H9 (cell line): ENCODE measurements at places on chromosomes 11 and 22. TPM values are rescaled to one million over a fixed set of nuclear protein-coding genes. Genes with fewer than 3 reads are reported as not detected.

- H3K4me1 ChIP-seq, result no peaks in the 10 kb centered on the region
- H3K27me3 ChIP-seq, result no peaks in the 10 kb centered on the region
- H3K4me3 ChIP-seq, result no peak overlapping the region
- no peak for DNase-seq
- no peak overlapping the region for H3K27ac ChIP-seq
These were observed 75.6 kb upstream of the APOA1 start for GRCh38 chr11:116913000-116913399.

DNA sequence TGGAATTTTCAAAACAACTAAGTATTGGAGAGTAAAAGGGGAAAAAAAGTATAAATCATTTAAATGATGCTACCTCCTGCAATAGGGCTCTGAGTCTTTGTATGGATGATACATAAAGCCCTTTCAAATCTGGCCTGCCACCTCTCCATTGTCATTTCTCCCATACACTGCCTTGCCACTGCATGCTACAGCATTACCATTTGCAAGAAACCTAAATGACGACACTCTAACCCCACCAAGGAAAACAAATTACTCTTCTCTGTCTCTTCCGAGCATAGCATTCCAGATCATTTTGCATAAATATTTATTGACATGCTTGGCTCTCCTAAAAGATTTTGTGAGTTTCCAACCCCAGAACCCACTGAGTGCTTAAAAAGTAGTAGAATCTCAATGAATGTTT is 34.5 kb upstream of the PRSS23 start:
- H3K27me3 ChIP-seq, result no peaks in the 10 kb centered on the region
- no peaks in the 10 kb centered on the region for H3K4me1 ChIP-seq
- no peak overlapping the region for H3K27ac ChIP-seq
- no peak for DNase-seq
- H3K4me3 ChIP-seq, result no peak overlapping the region

The RAC2 gene
- 2.5 and 2.8 TPM in 2 replicates for total RNA-seq

DNA sequence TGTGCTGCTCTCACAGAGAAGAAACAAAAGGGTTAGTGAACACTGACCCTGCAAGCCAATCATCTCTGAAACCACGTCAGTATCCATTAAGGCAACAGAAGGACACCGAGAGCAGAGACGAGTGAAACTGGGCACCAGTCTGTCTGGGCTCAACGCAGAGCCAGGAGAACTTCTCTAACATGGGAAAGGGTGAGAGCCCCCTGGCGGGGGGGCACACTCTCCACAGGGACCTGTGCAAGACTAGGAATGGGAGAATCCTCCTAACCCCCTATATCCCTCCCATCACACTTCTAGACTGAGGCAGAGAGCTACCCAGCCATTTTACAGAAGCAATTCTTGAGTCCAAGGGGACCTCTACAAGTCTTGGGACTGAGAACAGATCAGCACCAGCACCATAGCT is 285.8 kb downstream of the SOX6 start:
- DNase-seq, result no peak
- no peak overlapping the region for H3K4me3 ChIP-seq
- peaks cover 18% of the 10 kb centered on the region for H3K36me3 ChIP-seq
- H3K27me3 ChIP-seq, result no peaks in the 10 kb centered on the region
- H3K27ac ChIP-seq, result no peak overlapping the region
- H3K4me1 ChIP-seq, result no peaks in the 10 kb centered on the region

The CCDC116 gene
- 0.22 and 0.63 TPM in 2 replicates for total RNA-seq

GRCh38 chr22:37197451-37198257 is 9.6 kb upstream of the C1QTNF6 start:
- no peak overlapping the region for H3K27ac ChIP-seq
- peak overlapping the region; percentile 82; the same call in 1 of the 3 replicates for H3K4me3 ChIP-seq
- no peaks in the 10 kb centered on the region; the same call in 1 of the 2 replicates for H3K4me1 ChIP-seq
- no peak for DNase-seq
- no peaks in the 10 kb centered on the region for H3K27me3 ChIP-seq

GRCh38 chr11:19820100-19820499 is 107.5 kb downstream of the NAV2 start:
- H3K4me3 ChIP-seq, result no peak overlapping the region
- H3K4me1 ChIP-seq, result peaks cover 32% of the 10 kb centered on the region
- DNase-seq, result no peak
- no peak overlapping the region for H3K27ac ChIP-seq
- no peaks in the 10 kb centered on the region for H3K27me3 ChIP-seq

GRCh38 chr22:27372969-27373670 is 428.4 kb downstream of the MN1 start:
- no peaks in the 10 kb centered on the region for H3K36me3 ChIP-seq
- H3K4me1 ChIP-seq, result no peaks in the 10 kb centered on the region
- H3K27ac ChIP-seq, result no peak overlapping the region
- peak; percentile 97 for DNase-seq
- no peaks in the 10 kb centered on the region for H3K27me3 ChIP-seq

DNA sequence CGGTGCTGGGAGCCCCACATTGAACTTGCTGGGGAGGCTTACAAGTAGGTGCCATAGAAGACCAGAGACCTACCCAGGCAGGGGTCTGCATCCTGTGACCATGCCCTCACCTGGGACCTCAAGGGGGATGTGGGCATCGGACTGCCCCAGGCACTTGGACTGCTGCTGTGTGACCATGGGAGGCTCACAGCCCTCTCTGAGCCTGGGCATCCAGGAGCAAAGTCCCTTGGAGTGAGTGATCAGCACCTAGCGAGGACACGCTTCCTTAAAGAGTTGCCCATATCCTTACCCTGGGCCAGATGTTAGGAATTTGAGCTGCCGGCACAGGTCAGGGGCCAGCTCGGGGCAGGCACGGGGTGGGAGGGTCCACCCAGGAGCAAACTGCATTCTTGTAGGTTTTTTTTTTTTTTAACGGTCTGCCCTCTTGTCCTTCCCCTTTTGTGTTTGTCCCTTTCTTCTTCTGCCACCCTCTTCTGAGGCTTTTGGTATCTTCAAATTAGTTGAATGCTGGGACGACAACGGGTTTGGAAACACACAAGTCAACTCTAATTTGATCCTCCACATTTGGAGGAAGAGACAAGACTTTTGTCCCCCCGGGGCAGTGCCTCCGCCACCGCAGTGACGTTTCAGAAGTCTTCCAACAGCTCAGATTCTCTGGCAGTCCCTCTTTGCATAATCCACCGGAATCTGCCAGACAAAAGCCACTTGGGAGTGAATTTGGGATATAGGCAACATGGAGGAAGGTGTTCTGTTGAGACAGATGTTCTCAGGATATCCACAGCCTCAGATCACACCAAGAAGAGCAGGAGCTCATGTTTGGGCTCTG is 46.1 kb upstream of the LINC01488 start:
- H3K27ac ChIP-seq, result no peak overlapping the region
- H3K4me3 ChIP-seq, result no peak overlapping the region

The RIC8A gene
- total RNA-seq, result 94.9 and 98.1 TPM in 2 replicates

DNA sequence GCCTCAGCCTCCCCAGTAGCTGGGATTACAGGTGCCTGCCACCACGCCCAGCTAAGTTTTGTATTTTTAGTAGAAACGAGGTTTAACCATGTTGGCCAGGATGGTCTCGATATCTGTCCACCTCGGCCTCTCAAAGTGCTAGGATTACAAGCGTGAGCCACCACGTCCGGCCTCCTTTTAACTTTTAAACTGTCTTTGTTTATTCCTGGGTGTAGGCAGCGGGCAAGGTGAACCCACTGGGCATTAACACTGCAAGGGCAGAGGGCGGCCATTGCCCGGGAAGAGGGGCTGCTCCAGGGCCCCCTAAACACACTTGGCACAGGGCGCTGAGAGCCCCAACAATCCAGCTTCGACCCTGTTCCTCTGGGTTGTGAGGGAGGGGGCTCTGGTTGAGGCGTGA is 693.6 kb downstream of the BRD1 start:
- H3K4me3 ChIP-seq, result no peak overlapping the region
- H3K4me1 ChIP-seq, result no peaks in the 10 kb centered on the region
- H3K27ac ChIP-seq, result no peak overlapping the region
- H3K36me3 ChIP-seq, result no peaks in the 10 kb centered on the region; the same call in 2 of the 3 replicates
- H3K27me3 ChIP-seq, result no peaks in the 10 kb centered on the region

The FAT3 gene
- 16.3 and 19.1 TPM in 2 replicates for total RNA-seq

DNA sequence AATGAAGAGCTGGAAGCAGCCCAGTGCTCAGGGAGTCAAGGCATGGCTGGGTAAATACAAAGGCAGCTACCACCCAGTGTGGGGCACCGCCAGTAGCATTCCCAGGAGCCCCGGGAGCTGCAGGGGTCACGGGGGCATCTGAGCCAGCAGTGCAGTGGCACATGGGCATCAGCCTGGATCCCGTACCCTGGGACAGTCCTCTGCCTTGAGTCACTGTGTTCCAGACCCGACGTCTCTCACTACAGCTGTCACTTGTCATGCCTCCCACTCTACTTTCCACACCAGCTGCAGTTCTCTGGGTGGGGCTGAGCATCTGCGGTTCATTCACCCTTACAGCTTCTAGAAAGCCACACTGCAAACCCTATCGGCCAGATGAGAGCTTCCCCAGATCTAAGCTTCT is 29.6 kb downstream of the DHCR7 start:
- H3K4me1 ChIP-seq, result no peaks in the 10 kb centered on the region
- no peak overlapping the region for H3K27ac ChIP-seq
- peaks cover 4% of the 10 kb centered on the region; the same call in 1 of the 2 replicates for H3K27me3 ChIP-seq

The TNNT3 gene
- total RNA-seq, result not detected in 2 replicates

The LRRC74B gene
- not detected in 2 replicates for total RNA-seq

DNA sequence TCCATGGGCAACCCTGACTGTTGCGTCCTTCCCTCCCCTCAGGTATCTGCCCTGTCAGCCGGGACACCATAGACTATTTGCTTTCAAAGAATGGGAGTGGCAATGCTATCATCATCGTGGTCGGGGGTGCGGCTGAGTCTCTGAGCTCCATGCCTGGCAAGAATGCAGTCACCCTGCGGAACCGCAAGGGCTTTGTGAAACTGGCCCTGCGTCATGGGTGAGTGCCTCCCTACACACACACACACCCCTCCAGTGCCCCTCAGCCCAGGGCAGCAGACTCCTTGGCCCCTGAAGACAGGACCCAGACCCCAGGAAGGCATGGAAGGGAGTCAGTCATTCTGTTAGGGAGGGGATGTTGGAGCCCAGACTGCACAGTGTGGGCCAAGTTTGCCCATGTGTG is 17.9 kb upstream of the UVRAG start:
- no peaks in the 10 kb centered on the region; the same call in 1 of the 2 replicates for H3K27me3 ChIP-seq
- no peak for DNase-seq
- no peaks in the 10 kb centered on the region for H3K36me3 ChIP-seq
- H3K4me1 ChIP-seq, result no peaks in the 10 kb centered on the region

The KRTAP5-11 gene
- not detected in 2 replicates for total RNA-seq

- no peak overlapping the region for H3K4me3 ChIP-seq
- H3K27me3 ChIP-seq, result no peaks in the 10 kb centered on the region
These were observed 84.9 kb upstream of the NARS2 start for GRCh38 chr11:78659326-78660270.
